ENCODE measurements at places on chromosomes 16 and 17.

DNA sequence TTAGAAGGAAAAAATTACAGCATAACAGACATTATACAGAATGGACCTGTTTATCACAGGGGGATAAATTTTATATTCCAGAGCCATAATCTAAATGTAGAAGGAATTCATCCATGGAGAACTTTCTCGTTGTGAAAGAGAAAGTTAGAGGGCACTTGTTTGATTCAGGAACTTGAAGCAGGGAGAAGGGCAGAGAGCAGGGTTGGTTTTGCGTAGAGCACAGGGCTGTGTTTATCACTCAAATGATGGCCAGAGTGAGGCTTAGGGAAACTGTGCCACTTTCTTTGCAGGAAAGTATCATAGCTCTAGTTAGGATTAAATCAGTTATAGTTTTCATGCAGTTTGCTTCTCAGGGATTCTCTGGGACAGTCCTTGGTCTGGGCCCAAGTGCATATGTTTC lies 29.1 kb upstream of the MED13 start:
- DNase-seq: no peak

DNA sequence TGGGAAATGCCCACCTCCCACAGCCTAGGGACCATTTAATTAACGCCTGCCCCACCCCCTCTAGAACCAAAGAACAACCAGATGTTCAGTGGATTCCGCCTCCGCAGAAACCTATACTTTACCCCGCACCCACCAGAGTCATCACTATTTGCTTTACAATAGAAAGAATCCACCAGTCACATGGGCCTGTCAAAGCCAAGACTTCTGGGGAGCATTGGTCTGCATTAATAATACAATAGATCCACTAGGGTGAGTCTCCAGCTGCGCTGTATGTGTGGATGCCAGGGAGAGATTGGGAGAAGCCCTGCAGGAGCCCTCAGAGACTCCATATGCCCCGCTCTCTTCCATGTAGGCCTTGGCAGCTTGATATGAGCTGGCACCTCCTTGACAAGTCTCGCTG lies 31.3 kb downstream of the CLEC19A start:
- DNase-seq: no peak

DNA sequence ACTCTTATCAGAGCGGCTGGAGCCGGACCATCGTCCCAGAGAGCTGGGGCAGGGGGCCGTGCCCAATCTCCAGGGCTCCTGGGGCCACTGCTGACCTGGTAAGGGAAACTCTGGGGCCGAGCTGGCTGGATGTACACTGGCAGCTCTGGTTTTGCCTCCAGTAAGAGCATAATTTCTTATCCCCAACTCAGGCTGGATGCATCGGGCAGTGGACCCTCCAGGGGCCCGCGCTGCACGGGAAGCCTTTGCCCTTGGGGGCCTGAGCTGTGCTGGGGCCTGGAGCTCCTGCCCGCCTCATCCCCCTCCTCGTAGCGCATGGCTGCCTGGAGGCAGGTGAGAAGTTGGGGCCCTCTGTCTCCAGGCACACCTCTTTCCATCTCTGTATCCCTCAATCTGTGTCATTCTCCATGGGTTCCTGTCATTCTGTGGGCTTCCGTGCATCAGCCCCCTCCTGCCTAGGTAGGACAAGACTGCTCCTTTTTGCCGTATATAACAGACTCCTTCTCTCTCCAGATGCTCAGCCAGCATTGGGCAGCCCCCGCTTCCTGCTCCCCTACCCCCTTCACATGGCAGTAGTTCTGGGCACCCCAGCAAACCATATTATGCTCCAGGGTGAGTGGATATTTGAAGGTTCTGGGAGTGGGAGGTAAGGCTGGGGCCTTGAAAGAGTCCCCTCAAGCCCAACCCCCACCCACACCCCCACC lies 9.4 kb upstream of the TMEM88 start:
- DNase-seq: peak; percentile 38

DNA sequence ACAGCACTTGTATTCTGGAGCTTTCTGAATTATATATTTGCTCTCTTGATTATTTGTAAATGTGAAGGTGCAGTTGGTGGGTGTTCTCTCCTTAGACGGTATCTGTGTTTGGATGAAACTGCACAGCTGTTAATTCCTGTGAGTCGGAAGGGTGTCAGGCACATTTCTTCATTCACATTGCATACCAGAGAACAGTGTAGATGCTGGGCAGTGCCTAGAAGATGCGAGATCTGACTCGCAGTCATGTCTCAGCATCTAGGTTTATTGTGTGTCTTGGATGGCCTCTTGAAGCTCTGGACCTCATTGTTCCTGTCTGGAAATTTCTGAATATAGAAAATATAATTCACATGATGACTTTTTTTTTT lies 61.2 kb downstream of the CLEC16A start:
- no peak for DNase-seq

DNA sequence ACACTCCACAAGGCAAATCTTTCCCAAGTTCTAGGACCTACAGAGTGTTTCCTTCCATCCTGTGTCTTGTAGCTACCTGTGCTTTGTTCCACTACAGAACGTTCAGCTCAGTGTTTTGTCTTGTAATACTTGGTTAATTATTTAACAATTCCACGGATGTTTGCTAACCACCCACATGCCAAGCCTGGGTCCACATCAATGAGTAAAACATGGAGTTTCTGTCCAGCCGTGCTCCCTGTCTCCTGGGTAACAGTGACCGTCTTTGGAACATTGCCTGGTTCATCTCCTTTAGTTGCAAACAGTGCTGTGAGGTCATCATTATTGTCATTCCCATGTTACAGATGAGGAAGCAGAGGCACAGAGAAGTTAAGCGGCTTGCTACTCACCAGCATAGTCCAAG lies 41.3 kb downstream of the IRF8 start:
- no peak for DNase-seq

GRCh38 chr16:89232107-89232506 lies 14.6 kb downstream of the ZNF778 start:
- DNase-seq: no peak

Data from memory B cell (primary cell).